IPS-NIHi11 (cell line): ENCODE measurements at places on chromosomes 1 and 21.

- DNase-seq: no peak
These were observed 2.3 kb downstream of the CD53 start for GRCh38 chr1:110875216-110875731.

DNA sequence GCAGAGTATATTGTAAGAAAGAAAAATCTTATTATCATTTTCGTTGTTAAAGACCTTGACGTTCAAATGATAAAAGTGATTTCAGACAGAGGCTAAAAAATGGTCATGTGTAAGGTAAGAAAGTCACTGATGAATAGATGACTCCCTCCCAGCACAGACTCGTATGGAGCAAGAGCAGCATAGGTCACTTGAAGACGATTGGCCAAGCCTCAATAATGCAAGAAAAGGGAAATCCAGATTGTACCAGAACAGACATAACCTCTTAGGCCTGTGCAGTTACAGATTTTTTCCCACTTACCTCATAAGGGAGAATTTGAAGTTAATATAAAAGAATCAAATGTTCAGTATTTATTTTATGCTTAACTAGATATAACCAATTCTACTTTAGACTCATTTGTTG lies 16.3 kb upstream of the OLFML2B start:
- DNase-seq: no peak

GRCh38 chr1:12244078-12244477 lies 14.2 kb downstream of the VPS13D start:
- DNase-seq: peak; percentile 71

- no peak for DNase-seq
These were observed 4.5 kb upstream of the SFT2D2 start for GRCh38 chr1:168221275-168221674.

DNA sequence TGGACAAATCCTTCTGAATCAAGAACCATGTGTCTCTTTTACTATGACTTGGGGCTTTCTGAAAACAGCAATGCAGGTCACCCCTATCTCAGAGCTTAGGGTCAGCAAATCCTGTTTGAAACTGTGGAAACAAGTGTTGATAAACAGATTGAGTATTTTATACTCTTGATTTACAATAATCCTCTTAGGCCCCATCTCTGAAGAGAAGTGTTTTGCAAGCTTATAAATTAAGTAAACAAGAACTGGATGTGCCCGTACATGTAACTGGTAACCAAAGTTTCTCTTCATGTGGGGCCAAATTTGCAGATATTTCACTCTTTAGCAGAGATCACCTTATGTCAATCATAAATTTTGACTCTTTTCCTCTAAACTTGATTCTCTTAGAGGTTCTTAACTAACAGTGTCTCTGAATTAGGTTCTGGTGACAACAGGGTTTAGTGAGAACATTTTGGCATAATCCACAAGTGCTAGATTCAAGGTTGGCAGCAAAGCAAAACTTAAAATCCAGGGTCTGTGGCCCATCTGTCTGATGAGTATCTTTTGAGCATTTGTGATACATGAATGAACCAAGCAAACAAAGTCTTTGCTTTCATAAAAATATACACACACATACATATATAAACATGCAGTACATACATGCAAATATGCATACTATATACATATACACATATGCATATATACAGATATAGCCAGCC lies 183.0 kb upstream of the HOOK1 start:
- no peak for DNase-seq

- no peak for DNase-seq
These were observed 106.2 kb downstream of the PLPPR4 start for GRCh38 chr1:99370476-99370875.
